ENCODE measurements at places on chromosomes 2 and 18.

DNA sequence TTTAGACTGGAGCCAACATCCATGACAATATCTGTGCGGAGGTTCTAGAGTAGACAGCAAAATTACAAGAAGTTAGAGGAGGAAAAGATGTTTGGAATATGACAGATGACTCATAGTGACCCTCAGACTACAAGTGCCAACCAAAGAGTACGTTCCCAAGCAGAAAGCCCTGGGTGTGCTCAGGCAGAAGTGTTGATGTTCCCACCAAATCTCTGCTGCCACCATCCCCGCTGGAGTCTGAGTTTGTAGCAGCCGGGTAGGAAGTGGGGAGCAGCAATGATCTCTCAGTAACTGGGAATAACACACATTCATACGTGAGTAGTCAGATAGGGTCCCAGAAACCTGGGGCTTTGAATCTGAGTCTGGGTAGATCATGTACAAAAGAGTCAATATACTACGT, 73.2 kb downstream of the XDH start:
- no peak for DNase-seq

DNA sequence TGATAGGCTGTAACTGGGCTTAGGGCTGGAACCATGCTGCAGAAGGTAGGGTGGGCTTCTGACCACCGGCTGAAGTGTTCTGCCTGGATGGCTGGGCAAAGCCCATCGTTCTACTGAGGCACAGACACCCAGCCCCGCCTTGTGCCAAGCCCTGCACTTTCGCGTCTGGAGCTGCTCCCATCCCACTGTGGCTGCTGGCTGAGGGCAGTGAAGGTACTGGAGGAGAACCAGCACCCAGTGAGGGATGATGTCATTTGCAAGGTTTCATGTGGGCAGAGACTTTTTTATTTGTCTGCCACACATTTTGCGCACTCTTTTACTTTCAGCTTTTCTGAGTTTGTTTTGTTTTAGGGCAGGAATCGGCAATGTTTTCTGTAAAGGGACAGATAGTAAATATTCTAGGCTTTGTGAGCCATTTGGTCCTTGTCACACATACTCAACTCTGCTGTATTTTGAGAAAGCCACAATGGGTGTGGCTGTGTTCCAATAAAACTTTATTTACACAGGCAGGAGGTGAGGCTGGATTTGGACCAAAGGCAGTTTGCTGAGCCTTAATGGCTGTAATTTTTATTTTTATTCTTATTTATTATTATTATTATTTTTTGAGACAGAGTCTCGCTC, 85.6 kb downstream of the ASB1 start:
- no peak for DNase-seq

DNA sequence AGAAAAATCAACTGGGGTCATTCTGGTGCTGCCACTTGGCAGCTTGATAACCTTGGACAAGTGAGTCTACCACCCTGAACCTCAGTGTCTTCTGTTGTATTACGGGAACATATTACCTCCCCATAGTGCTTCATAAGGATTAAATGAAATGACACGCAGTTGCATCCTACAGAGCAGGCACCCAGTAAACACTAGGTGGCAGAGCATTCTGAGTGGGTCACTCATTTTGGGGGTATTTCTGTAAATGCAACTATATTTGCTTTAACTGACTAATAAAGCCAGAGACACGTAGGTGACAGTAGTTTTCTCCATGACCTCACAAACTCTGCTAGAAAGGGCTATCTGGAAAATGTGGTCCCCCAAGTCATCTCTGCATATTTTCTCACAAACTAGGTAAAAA, 4.7 kb downstream of the CD226 start:
- DNase-seq, result no peak

- no peak for DNase-seq
Measured at GRCh38 chr2:175872005-175872348, 130.1 kb downstream of the LNPK start.

DNA sequence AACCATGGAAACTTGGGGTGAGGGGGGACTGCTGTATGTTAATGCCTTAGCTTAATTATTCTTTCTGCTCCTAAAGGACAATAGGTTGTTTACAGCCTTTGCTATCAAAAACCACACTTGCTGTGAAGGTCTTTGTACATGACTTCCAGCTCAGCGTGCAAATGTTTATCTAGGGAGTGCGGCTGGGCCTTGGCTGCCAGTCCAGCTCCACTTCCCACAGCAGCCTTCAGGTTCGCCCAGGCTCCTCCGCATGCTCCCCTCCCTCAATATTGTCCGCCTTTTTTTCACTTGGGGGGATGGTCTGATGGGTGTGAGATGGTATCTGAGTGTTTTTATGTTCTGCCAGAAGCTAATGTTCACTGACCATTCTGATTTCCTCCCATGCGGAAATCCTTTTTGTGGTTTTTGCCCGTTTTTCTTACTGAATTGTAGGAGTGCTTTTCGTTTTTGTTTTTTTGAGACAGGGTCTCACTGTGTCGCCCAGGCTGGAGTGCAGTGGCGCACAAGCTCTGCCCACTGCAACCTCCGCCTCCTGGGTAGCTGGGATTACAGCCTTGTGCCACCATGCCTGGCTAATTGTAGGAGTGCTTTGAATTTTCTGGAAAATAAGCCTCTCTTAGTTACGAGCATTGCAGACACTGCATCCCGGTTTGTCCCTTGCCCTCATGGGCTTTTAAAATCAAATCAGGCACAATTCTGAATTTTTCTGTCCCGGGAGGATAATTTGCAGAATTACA, 28.8 kb downstream of the SH3BP4 start:
- peak; percentile 72 for DNase-seq

DNA sequence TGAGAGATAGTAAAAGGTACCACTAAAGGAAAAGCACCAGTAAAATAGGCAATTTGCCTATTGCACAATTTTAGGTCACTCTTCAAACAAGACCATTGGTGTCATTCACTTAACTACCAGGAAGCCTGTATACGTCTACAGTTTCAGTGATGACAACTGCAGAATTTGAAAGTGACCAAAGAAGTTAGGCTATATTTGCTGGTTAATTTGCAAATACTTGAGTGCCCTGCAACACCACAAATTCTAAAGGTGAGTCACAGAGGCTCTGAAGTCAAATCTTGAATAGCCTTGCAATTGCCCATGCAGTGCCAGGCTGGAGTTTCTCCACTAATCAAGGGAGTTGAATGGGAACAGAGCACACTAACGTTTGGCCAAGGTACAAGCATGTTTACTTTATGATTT, 128.7 kb upstream of the CCDC68 start:
- DNase-seq, result no peak

All from NCI-H2081 (cell line).